ENCODE measurements at places on chromosomes 6 and 20. TPM values are rescaled to one million over a fixed set of nuclear protein-coding genes. Genes with fewer than 3 reads are reported as not detected.

TMEM170B gene
- 6.6 TPM for total RNA-seq

FAM217A gene
- total RNA-seq = not detected

RAET1E gene
- total RNA-seq = not detected

HLA-DRA gene
- total RNA-seq = 10.0 TPM

NKX2-2 gene
- total RNA-seq = not detected

ADGRF4 gene
- total RNA-seq = 0.05 TPM

MUC22 gene
- total RNA-seq = not detected

NRSN1 gene
- not detected for total RNA-seq

HLA-DQB1 gene
- 1.0 TPM for total RNA-seq

TGM3 gene
- total RNA-seq = not detected

RSPH4A gene
- total RNA-seq = 0.21 TPM

Data from SK-MEL-5 (cell line).